ENCODE measurements at places on chromosomes 5 and 9. TPM values are rescaled to one million over a fixed set of nuclear protein-coding genes. Genes with fewer than 3 reads are reported as not detected.

Gene PCDHB16
- total RNA-seq = 3.9 TPM

Gene PCDHGA6
- 2.8 TPM for total RNA-seq

Gene TRPM3
- total RNA-seq = not detected

Gene FREM1
- total RNA-seq = not detected

Gene SV2C
- total RNA-seq = not detected

Measured in HFFc6 (cell line).